ENCODE measurements at places on chromosomes 1 and 21.

- no peak for DNase-seq
These were observed 19.0 kb upstream of the ARF1 start for GRCh38 chr1:228063251-228064191.

DNA sequence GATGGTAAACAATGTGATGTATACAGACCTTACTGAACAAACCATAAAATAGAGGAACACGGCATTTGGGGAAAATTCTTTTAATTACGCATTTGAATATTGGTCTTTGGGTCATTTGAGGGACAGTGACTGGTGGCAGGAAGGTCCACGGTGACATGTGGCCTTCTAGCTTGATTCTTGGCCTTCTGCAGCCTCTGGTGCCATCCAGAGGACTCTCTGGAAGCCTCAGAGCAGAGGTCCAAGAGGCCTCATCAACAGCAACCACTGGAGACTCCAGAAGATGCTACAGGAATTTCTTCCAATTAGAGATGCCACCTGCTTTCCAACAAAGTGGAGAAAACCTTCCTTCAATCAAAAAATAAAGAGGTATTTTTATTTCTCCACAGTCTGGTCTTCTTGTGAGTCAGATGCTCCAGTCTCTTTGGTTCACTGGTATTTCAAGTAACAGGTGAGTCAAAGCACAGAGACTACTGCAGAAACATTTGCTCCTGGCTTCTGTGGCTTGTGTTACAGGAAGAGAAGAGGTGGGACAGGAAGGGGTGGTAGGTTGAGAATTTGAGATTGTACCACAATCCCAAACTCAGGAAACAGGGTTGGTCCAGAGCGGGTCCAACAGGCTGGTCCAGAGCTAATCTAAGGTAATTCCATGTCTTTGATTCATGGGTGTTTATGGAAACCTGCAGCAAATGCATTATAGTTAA is 2.7 kb upstream of the F5 start:
- no peak for DNase-seq

- DNase-seq, result peak; percentile 25
These were observed 18.3 kb upstream of the VAMP3 start for GRCh38 chr1:7752512-7753417.

DNA sequence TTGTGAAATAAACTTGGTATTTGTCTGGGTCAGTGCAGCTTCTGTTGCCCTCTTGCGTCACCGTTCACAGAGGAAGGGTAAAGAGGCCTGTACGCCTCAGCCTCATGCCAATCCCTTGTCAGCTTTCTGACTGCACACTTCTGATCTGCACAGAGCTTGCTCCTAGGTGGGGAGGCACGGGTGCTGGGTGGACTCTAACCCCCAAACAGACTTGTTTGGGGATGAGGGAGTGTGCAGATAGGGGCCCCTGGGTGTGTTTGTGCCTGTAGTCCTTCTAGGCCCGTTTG is 803 bp upstream of the B4GALT2 start:
- DNase-seq, result no peak

DNA sequence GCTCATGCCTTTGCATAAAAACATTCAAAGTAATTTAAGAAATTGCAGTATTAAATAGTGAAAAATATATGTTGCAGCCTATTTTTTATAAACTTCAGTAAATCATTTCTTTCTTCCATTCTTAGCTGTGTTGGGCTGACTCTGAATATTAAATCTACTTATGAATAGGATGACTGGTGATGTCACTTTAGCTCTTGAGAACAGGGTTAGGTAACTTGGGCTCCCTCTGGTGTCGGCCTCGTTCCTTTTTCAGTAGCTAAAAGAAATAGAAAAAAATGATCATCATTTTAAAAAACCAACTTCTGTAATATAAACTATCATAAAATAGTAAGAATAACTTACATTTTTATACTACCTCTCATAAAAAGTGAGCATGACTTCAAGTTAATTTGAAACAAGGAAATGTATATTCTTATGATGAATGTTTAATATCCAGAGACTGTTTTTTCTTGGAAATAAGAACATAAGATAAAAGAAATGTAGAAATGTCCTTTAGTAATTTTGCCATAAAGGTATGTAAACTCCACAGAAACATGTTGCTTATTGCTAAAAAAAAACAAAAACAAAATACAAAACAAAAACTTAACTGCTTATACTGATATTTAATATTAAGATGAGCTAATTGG is 26.8 kb upstream of the NCAM2 start:
- no peak for DNase-seq

DNA sequence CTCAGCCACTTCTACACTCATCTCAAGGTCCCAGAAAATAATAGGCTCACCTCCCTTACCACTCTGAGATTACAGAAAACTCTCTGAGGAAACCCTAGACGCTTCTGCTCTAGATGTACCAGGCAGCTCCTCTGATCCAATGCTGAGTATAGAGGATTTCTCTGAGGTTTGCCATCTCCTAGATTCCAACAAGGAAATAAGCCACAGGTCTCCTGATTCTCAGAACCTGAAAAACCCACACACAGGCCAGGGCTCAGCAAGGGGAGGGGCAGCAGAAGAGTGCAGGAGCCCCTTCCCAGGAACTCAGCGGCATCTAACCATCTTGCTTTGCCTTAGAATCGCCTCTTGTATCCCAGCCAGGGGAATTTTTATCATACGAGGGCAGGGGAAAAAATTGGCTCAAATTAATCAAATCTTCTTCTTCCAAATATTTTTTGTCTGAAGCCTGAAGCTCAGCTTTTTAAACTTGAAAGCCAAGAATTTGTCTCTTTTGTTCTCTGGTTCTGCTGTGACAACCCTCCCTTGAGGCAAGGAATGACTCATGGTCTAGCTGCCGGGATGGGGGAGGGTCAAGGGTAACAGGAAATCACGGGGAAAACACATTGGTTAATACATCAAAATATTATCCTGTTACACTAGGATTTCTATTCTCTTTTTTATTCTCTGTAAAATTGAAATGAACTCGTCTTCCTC is 30.8 kb downstream of the GORAB start:
- DNase-seq, result peak; percentile 54

GRCh38 chr1:53511323-53511932 is 52.2 kb downstream of the DMRTB1 start:
- no peak for DNase-seq

DNA sequence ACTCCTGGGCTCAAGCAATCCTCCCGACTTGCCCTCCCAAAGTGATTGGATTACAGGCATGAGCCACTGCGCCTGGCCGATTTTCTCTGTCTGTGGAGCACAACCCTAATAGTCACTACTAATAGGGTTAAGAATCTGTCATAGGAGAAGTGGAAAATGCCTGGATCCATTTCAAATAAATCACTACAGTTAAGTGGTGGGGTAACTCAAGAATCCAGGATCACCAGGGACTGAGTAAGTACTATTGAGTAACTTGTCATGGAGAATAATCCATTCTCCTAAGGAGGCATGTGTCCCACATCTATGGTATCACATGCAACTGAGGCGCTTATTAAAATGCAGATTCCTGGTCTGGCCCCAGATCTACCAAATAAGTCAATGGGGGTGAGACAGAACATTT is 53.2 kb downstream of the OPTC start:
- no peak for DNase-seq

- no peak for DNase-seq
These were observed at the start of gene NHLH2 for GRCh38 chr1:115840605-115841460. NHLH2 (minus strand) TSS chr1:115841126; CDS start chr1:115838372, 2,754 bp downstream.

All from CD14-positive monocyte (primary cell).